Stimulated activated CD8-positive, alpha-beta memory T cell treated with anti-CD3 and anti-CD28 coated beads, Interleukin-15, amount 100 ng/mL, for 4 hours (primary cell): ENCODE measurements at places on chromosomes 4 and X.

- no peak for DNase-seq
Observed at GRCh38 chrX:76920607-76921006, 493.1 kb downstream of the MAGEE1 start.

DNA sequence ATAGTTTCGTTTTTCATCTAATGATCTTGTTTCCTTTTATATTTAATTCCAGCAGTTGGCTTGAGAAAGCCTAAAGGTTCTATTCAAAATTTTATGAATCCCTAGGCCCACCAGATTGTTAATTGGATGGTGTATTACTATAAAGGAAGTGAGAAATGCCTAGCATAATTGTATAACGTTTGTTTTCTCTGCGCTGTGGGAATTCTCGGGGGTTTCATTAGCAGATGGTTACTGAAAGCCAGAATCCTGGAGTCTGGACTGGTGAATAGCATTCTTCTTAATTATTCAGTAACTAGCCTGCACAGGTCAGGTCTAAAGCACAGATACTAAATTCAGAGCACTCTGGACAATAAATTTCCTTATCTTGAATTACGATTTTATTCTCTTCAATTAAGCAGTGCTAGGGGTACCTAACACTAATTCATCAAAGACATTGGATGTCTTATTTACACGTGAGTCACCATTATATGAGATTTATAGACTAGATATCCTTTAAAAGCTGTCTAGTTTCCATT is 459.4 kb downstream of the DTHD1 start:
- no peak for DNase-seq

DNA sequence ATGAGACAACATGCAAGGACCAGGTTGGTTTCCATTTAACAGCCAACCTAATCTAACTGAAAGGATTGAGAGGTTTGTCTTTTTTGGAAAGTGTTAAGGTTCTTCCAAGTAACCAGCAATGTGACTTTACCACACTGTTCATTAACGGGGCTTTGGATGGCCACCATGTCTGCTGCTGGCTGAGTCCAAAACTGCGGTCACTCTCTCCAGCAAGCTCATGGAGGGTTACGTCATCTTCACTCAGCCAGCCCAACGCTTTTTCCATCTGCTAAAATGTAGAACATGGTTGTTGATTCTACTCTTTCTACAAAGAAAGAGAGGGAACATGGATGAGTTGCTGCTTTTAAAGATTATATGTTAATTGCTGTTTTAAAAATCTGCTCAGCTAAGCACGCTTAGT is 11.0 kb downstream of the PKD2 start:
- no peak for DNase-seq

DNA sequence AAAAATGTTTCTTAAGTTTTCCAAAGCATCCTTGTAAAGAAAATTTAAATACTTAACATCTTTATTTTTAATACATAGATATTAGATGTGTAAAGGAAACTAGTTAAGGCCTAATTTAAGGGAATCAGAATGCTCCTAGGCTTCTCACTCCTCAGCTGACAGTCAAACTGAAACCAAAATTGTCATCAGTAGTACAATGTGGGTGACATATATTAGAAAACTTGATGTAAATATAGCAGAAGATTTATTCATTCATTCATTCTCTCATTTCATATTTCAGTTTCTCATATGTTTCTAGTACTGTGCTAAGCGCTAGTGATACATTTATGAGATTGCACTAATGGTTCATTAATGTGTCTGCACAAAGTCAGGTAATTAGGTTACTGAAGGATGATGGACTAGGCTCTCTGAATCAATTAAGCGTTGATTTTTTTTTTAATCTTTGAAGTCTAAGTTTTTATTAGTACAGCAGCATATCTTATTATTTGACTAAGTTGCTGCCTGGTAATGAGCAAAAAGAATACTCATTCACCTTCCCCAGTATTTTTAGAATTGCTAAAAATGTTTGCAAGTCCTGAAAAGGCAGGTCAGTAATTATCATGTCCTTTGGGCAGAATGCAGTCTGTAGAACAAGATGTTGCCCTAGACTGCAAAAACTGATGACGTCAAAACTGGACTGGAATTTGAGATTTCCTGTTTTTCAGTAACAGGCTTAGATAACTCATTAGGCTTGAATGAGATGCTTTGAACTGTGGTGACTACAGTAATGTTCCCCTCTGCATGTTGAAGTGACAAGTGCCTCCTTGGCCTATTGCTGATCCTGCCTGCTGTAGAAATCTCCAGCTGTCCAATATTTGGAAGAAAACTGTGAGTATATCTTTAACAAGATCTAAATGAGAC is 128.7 kb downstream of the ARHGAP24 start:
- DNase-seq = no peak

DNA sequence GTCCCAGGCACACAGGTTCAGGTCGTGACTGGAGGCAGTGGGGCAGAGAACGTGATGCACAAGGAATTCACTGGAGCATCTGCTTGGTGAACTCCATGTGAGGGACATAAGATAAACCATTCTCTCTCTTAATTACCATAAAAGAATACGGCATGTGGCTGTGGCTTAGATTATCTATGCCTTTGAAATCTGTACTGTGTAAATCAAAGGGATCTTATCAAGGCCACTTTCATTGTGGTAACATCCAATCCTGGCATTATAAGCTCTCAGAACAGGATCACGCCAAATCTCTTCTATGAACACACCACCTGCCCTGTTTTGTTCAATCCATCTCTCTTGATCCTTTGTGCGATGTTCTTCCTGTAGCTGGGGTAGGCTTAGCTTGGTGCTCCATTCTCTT is 192.3 kb downstream of the SPATA18 start:
- no peak for DNase-seq

DNA sequence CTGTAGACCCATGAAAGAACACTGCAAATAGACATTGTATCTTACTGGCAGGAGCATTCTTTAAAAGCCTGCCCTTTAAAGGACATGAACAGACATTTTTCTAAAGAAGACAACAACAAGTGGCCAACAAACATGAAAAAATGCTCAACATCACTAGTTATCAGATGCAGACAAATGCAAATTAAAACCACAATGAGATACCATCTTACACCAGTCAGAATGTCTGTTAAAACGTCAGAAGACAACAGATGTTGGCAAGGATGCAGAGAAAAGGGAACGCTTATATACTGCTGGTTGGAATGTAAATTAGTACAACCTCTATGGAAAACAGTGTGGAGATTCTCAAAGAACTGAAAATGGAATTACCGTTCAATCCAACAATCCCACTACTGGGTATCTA is 77.2 kb downstream of the ATP10D start:
- no peak for DNase-seq

- DNase-seq = no peak
Observed at GRCh38 chr4:4792466-4792865, 67.0 kb upstream of the MSX1 start.

DNA sequence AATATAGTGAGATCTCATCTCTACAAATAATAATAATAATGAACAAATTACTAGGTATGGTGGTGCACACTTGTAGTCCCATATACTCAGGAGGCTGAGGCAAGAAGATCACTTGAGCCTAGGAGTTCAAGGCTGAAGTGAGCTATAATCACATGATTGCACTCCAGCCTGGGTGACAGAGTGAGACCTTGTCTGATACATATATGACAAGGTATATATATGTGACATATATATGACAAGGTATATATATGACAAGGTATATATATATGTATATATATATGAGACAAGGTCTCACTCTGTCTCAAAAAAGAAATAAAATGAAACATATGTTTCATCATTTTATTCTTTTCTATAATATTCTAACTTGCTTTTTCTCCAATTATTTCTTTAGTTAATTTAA is 278.1 kb upstream of the TET2 start:
- DNase-seq = no peak

DNA sequence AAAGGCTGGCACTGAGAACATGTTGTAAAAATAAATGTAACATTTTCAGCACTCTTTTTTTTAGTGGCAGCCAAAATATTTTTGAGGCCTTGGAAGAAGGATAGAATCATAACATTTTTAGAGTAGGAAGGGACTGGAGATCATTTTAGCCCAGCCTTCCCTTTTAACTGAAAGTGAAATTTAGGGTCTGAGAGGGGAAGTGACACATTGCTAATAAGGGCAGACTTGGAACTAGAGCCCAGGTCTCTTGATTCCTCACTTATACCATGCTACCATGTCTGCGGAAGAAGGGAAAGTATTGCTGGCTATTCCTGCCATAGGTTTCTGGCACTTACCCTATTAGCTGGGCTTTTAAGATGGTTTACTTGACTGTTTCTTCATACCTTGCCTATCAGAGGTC is 4.8 kb downstream of the WDR44 start:
- DNase-seq = no peak

- DNase-seq = no peak
Observed at GRCh38 chr4:89351201-89351600, 43.6 kb upstream of the GPRIN3 start.

GRCh38 chrX:10932842-10933440 is 178.2 kb upstream of the HCCS start:
- DNase-seq = no peak

- no peak for DNase-seq
Observed at GRCh38 chr4:139575072-139575471, 19.1 kb upstream of the SETD7 start.

- DNase-seq = no peak
Observed at GRCh38 chrX:69080855-69081465, 84.3 kb downstream of the PJA1 start.

GRCh38 chr4:111475001-111475400 is 670.3 kb upstream of the FAM241A start:
- DNase-seq = no peak

DNA sequence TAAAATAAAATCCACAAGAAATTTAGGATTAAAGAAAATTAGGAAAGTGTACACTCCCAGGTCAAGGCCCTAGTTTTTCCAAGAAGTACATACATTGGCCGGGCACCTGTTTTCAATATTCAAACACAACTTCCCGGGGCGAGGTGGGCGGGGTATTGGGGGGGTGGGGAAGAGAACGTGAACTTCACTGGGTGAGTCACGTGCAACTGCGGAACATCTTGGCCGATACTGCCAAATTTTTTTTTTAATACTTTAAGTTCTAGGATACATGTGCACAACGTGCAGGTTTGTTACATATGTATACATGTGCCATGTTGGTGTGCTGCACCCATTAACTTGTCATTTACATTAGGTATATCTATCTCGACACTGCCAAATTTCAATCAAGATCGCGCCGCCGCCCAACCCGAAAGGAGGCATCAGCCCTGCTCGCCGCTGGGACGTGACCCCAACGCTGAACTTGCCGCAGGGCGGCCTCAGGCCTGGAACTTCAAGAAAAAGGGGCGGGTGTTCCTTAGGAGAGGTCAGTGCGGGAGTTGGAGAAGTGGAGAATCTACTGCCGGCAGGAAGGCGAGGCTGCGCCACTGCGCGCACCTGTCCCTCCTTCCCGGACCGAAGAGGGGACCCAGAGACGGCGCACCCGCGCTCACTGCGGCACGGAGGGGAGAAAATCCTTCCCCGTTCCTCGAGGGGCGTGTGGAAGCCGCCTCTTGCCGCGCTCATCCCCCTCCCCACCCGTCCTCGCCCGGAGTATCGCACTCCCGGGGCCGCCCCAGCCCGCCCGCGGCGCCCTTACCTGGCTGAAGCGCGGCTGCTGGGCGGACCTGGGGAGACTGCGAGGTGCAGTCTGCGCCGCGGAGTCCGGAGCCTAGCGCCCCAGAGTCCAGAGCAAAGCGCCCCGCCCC is at the start of gene TEC:
TEC (minus strand) TSS at position 883 of the 905 bp plus-strand sequence. CDS start 41,224 bp downstream, outside the sequence.
- DNase-seq = no peak

GRCh38 chr4:90503677-90504076 is 376.5 kb downstream of the CCSER1 start:
- no peak for DNase-seq

DNA sequence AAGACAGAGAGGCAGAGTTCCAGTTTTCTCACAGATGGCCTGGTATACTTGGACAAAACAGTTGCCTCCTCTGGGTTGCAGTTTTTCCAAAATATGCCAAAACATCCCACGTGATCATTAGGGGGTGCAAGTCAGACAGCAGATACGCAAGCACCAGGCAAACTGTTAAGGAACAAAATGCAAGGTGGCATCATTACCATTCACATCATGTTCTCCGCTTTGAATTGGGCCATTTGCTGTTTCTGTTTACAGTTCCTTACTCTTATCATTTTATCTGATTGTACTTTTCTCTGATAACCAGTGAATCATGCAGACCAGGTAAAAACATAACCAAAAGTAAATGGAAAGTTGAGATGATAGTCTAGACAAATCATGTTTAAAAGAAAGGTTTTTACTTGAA is 16.4 kb upstream of the HMGB3 start:
- no peak for DNase-seq

- no peak for DNase-seq
Observed at GRCh38 chr4:84875636-84876371, 90.7 kb downstream of the WDFY3 start.

DNA sequence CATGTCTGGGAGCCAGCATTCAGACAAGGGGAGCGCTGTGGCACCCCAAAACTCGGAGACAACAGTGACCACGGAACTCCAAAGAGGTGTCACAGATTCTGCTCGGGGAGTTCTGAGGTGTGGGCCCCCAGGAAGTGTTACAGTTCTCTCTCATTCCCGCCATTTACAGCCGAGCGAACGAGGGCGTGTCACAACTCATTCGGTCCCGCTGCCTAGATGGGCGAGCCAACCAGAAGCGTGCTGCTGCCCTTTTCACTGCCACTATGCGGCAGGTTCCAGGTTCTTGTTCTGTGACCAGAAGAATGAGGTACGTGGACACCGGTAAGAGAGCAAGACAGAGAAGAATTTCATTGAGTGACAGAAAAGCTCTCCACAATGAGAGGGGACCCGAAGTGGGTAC is 1370.6 kb upstream of the AGA start:
- no peak for DNase-seq

- no peak for DNase-seq
Observed at GRCh38 chrX:39361736-39362135, 560.5 kb downstream of the MID1IP1 start.

DNA sequence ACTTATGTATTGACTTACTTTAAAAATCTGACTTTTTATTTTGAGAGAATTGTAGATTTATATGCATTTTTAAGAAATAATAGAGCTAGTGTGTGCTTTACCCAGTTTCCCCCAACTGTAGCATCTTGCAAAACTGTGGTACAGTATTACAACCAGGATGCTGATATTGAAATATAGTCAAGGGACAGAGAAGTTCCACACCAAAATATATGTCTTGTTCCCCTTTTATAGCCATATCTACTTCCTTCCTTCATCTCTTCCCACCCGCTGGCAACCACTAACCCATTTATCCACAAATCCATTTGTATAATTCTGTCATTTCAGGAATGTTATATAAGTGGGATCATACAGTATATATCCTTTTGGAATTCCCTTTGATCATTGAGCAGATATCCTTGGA is 16.8 kb downstream of the KDM6A start:
- no peak for DNase-seq

GRCh38 chr4:113809311-113809710 is 47.8 kb upstream of the CAMK2D start:
- no peak for DNase-seq
